ENCODE measurements at places on chromosomes 1 and 21. TPM values are rescaled to one million over a fixed set of nuclear protein-coding genes. Genes with fewer than 3 reads are reported as not detected.
A peak's percentile ranks its signal among the peaks of the same experiment; 100 is the strongest.

SCNM1 gene
- polyA plus RNA-seq: 96.4 TPM

KRTAP19-1 gene
- not detected for polyA plus RNA-seq

PTPN7 gene
- polyA plus RNA-seq: 55.4 TPM

PDZK1IP1 gene
- not detected for polyA plus RNA-seq

KCTD3 gene
- 1.1 TPM for polyA plus RNA-seq

KCNJ10 gene
- not detected for polyA plus RNA-seq

BSND gene
- polyA plus RNA-seq: not detected

DENND2C gene
- polyA plus RNA-seq: 0.81 TPM

SLC1A7 gene
- polyA plus RNA-seq: 4.8 TPM

C1orf141 gene
- not detected for polyA plus RNA-seq

AGBL4 gene
- polyA plus RNA-seq: not detected

AP4B1 gene
- polyA plus RNA-seq: 18.6 TPM

- no peak for DNase-seq
- no peaks in the 10 kb centered on the region for H3K27me3 ChIP-seq
- H3K36me3 ChIP-seq: no peaks in the 10 kb centered on the region
- H3K4me1 ChIP-seq: peaks cover 7% of the 10 kb centered on the region
- no peak overlapping the region for H3K4me3 ChIP-seq
Measured at GRCh38 chr1:1315435-1315954, 7.1 kb downstream of the PUSL1 start.

GRCh38 chr1:231363624-231364023, 25.5 kb downstream of the SPRTN start:
- H3K27me3 ChIP-seq: peaks cover 2% of the 10 kb centered on the region
- no peak overlapping the region for H3K27ac ChIP-seq
- peaks cover 7% of the 10 kb centered on the region for H3K36me3 ChIP-seq
- H3K4me1 ChIP-seq: no peaks in the 10 kb centered on the region

- H3K36me3 ChIP-seq: no peaks in the 10 kb centered on the region
- no peak overlapping the region for H3K4me3 ChIP-seq
- H3K27me3 ChIP-seq: peaks cover 11% of the 10 kb centered on the region
- no peaks in the 10 kb centered on the region for H3K4me1 ChIP-seq
- no peak for DNase-seq
Measured at GRCh38 chr1:201288765-201289164, 5.5 kb downstream of the PKP1 start.

DNA sequence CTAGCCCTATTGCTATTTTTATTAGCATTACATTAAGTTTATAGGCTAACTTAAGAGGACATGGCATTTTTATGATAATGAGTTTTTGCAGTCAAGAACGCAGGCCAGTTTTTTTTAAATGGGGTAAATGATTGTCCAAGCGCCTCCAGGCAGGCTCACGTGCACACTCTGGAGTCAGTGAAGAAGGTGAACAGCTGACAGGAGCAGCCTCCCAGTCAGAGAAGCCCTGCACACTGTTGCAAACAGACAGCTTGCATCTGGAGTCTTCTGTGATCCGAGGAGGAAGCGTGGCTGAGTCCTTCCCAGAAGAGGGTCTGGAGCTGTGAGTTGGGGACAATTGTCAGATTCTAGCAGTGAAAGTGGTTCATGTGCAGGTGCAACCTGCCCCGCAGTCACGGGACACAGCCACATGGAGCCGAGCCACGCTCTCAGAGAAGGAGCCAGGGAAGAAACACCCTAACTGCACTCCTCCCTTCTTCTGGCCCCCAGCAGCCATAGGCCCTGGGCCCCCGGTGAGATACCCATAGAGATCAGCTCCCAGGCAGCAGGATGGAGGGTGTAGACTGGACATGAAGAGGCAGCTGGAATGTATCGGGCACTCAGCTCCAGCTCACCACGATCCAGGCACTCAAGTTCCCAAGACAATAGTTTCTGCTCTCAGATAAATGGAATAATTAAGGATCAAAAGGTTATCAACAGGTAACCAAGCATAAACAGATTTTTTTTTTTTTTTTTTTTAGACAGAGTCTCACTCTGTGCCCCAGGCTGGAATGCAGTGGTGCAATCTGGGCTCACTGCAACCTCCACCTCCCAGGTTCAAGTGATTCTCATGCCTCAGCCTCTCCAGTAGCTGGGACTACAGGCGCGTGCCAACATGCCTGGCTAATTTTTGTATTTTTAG, 26.4 kb downstream of the CAPN2 start:
- H3K27ac ChIP-seq: no peak overlapping the region
- H3K27me3 ChIP-seq: no peaks in the 10 kb centered on the region
- no peaks in the 10 kb centered on the region for H3K36me3 ChIP-seq
- peaks cover 17% of the 10 kb centered on the region for H3K4me1 ChIP-seq

GRCh38 chr1:39501666-39502065, 10.2 kb downstream of the BMP8A start:
- no peak overlapping the region for H3K4me3 ChIP-seq
- H3K4me1 ChIP-seq: no peaks in the 10 kb centered on the region
- no peak for DNase-seq
- no peak overlapping the region for H3K27ac ChIP-seq
- peaks cover 4% of the 10 kb centered on the region for H3K27me3 ChIP-seq

DNA sequence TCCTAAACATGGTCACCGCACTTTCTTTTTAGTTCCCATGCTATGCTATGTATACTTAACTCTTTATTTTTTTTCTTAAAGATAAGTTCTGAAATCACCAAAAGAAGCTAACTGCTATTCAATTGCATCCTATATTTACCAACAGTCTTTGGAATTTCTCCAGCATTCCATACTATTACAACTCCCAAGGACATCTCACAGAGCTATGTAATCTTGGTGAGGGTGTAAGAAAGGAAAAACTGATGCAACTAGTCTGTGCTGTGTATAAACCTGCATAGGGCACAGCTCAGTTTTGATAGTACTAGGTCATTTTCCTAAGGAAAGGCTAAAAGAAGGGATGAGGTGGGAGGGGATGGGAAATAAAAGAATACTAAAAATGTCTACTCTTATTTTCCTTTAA, 78.0 kb downstream of the PTPN14 start:
- no peak overlapping the region for H3K4me3 ChIP-seq
- H3K27ac ChIP-seq: no peak overlapping the region
- H3K27me3 ChIP-seq: peaks cover 13% of the 10 kb centered on the region
- no peak for DNase-seq

DNA sequence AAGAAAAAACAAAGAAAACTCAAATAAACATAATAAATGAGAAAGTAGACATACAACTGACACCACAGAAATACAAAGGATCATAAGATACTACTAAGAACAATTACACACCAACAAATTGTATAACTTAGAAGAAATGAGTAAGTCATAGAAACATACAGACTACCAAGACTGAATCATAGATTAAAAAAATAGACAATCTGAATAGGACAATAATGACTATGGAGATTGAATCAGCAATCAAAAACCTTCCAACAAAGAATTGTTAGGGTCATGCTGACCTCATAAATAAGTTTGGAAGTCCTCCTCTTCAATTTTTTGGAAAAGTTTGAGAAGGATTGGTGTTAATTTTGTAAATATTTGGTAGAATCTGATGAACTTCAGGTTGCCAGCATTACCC, 159.0 kb downstream of the PTBP2 start:
- no peaks in the 10 kb centered on the region for H3K4me1 ChIP-seq
- H3K36me3 ChIP-seq: no peaks in the 10 kb centered on the region
- H3K27me3 ChIP-seq: no peaks in the 10 kb centered on the region

- DNase-seq: no peak
- H3K27me3 ChIP-seq: peaks cover 12% of the 10 kb centered on the region
Measured at GRCh38 chr1:39642796-39643195, 3.4 kb upstream of the HEYL start.

GRCh38 chr1:17912491-17912890, 157.4 kb downstream of the ACTL8 start:
- H3K36me3 ChIP-seq: no peaks in the 10 kb centered on the region
- H3K27ac ChIP-seq: no peak overlapping the region
- DNase-seq: no peak
- peaks cover 16% of the 10 kb centered on the region for H3K27me3 ChIP-seq
- no peaks in the 10 kb centered on the region for H3K4me1 ChIP-seq

- peaks cover 56% of the 10 kb centered on the region for H3K4me1 ChIP-seq
- peaks cover 25% of the 10 kb centered on the region for H3K36me3 ChIP-seq
- H3K27ac ChIP-seq: peak overlapping the region; percentile 72
- peaks cover 2% of the 10 kb centered on the region for H3K27me3 ChIP-seq
Measured at GRCh38 chr1:32195972-32196823, 4.2 kb upstream of the CCDC28B start.

- H3K36me3 ChIP-seq: no peaks in the 10 kb centered on the region
- H3K27ac ChIP-seq: no peak overlapping the region
- no peak overlapping the region for H3K4me3 ChIP-seq
- H3K27me3 ChIP-seq: peaks cover 2% of the 10 kb centered on the region
Measured at GRCh38 chr21:16983420-16983819, 529.4 kb upstream of the CXADR start.

- H3K27ac ChIP-seq: no peak overlapping the region
- no peaks in the 10 kb centered on the region for H3K36me3 ChIP-seq
- H3K27me3 ChIP-seq: no peaks in the 10 kb centered on the region
- no peak for DNase-seq
- H3K4me3 ChIP-seq: no peak overlapping the region
- H3K4me1 ChIP-seq: no peaks in the 10 kb centered on the region
Measured at GRCh38 chr1:196128835-196129234, 479.4 kb downstream of the KCNT2 start.

DNA sequence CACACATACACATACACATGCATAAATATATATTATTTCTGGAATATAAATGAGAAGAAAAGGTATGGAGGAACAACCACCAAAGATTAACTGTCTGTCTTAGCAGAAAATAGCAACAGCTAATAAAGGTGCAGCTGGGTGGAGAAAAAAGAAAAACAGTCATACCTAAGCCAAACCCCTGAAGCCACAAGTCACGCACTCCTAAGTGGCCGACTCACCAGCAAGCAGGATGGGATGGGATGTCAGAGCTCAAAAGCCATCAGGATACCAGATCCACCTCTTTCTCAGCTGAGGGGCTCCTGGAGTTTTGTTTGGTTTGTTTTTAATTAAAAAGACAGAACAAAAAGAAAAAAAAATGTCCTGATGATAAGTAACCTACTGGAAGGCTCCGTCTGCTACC, 64.7 kb upstream of the HIVEP3 start:
- no peaks in the 10 kb centered on the region for H3K27me3 ChIP-seq
- H3K4me3 ChIP-seq: no peak overlapping the region
- H3K4me1 ChIP-seq: peaks cover 65% of the 10 kb centered on the region
- no peak overlapping the region for H3K27ac ChIP-seq

DNA sequence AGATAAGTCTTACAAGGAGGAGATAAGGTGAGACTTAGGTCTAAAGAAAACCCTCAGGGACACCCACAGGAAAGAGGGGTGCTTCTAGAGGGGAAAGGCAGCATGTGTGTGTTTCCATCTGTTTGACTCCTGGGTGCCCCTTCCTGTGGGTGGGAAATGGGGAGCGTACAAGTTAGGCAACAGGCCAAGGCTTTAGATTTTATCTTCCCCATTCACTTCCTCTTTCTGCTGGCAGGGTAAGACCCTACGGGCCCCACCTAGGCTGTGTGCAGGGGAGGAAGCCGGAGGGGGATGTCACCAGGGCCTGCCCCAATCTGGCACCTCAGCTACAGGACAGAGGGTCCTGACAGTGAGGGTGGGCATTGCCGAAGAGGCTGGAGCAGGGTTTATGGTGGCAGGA, 2.5 kb upstream of the OLIG1 start:
- H3K27me3 ChIP-seq: peaks cover 37% of the 10 kb centered on the region
- no peak for DNase-seq
- H3K4me3 ChIP-seq: no peak overlapping the region
- H3K4me1 ChIP-seq: peaks cover 20% of the 10 kb centered on the region
- peaks cover 4% of the 10 kb centered on the region for H3K36me3 ChIP-seq

- no peak for DNase-seq
- H3K27ac ChIP-seq: no peak overlapping the region
- H3K4me1 ChIP-seq: no peaks in the 10 kb centered on the region
- H3K36me3 ChIP-seq: no peaks in the 10 kb centered on the region
- no peak overlapping the region for H3K4me3 ChIP-seq
Measured at GRCh38 chr1:192973988-192974387, 85.2 kb downstream of the UCHL5 start.

DNA sequence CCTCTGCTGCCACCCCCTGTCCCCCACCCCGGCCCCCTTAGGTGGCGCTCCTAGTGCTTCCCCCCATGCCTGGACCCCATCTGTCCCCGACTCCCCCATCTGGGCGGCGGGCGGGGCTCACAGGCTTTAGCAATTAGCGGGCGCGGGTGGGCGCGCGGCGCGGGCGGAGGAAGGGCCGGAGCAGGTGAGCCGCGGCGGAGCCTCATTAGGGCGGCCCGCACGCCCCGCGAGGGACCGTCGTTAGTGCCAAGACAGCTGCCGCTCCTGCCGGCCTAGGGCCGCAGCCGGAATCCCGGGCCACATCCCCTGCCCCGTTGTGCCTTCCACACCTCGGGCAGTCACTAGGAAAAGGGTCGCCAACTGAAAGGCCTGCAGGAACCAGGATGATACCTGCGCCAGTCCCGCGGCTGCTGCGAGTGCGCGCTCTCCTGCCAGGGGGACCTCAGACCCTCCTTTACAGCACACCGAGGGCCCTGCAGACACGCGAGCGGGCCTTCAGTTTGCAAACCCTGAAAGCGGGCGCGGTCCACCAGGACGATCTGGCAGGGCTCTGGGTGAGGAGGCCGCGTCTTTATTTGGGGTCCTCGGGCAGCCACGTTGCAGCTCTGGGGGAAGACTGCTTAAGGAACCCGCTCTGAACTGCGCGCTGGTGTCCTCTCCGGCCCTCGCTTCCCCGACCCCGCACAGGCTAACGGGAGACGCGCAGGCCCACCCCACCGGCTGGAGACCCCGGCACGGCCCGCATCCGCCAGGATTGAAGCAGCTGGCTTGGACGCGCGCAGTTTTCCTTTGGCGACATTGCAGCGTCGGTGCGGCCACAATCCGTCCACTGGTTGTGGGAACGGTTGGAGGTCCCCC, 7.6 kb downstream of the OLIG2 start:
- H3K27me3 ChIP-seq: peaks cover 30% of the 10 kb centered on the region
- peaks cover 43% of the 10 kb centered on the region for H3K4me1 ChIP-seq
- no peaks in the 10 kb centered on the region for H3K36me3 ChIP-seq
- H3K4me3 ChIP-seq: no peak overlapping the region
- no peak overlapping the region for H3K27ac ChIP-seq
- DNase-seq: no peak

GRCh38 chr1:204255966-204256365, 42.2 kb upstream of the GOLT1A start:
- no peak for DNase-seq
- H3K36me3 ChIP-seq: no peaks in the 10 kb centered on the region
- no peak overlapping the region for H3K4me3 ChIP-seq

DNA sequence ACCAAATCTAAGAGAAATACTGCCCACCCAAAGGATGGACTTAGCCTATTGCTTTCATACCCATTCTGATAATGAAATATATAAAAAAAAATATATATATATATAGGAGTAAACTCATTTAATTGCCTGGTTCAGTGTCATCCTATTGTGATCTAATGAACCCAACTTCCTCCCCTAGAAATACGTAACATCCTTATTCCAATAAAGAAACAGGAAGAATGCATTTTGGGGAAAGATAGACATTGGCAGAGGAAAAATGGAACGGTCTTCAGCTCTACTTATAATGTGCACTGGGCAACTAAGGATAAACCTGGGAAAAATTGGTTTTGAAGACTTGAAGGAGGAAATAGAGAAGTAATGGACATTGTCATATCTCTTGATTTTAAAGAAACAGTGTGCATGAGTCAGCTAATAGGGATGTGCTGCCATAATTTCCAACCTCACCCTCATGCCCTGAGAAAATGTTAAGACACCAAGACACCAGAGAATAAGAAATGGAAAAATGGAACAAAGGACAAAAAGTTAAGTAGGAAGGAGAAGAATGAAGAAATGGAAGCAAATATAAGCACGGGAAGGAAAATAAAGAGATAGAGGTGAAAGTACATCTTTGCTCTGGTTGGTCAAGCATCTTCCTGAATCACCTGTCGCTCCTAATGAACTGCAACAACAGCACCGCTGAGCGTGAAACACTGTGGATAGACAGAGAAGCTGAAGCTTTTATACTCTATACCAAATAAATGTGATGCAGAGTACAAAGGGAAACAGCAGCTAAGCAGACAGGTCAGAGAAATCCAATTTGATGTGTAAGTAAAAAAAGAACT, 5.4 kb downstream of the UBR4 start:
- DNase-seq: no peak
- peaks cover 47% of the 10 kb centered on the region for H3K4me1 ChIP-seq
- peaks cover 2% of the 10 kb centered on the region for H3K36me3 ChIP-seq
- no peak overlapping the region for H3K27ac ChIP-seq

Measured in immature natural killer cell (primary cell).